ENCODE measurements at places on chromosomes 1 and 21.

- DNase-seq: no peak
Observed at GRCh38 chr1:204349602-204350001, 10.1 kb downstream of the PLEKHA6 start.

- peak; percentile 35 for DNase-seq
Observed at GRCh38 chr1:160006312-160006940, 25.4 kb downstream of the PIGM start.

GRCh38 chr21:35664683-35665082 is 395.6 kb downstream of the SETD4 start:
- DNase-seq: no peak

DNA sequence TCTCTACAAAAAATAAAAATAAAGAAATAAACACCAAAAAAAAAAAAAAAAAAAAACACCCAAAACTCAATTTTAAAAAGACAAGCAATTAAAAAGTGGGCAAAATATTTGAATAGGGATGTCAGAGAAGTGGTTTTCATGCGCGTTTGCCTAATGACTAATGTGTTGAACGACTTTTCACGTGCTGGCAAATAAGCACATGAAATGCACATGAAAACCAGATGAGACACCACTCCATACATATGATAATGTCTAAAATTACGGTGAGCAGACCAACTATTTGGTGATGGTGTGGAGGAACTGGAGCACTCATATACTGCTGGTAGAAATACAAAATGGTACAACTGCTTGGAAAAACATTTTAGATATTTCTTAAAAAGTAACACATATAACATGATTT is 39.4 kb upstream of the UHMK1 start:
- DNase-seq: peak; percentile 9

DNA sequence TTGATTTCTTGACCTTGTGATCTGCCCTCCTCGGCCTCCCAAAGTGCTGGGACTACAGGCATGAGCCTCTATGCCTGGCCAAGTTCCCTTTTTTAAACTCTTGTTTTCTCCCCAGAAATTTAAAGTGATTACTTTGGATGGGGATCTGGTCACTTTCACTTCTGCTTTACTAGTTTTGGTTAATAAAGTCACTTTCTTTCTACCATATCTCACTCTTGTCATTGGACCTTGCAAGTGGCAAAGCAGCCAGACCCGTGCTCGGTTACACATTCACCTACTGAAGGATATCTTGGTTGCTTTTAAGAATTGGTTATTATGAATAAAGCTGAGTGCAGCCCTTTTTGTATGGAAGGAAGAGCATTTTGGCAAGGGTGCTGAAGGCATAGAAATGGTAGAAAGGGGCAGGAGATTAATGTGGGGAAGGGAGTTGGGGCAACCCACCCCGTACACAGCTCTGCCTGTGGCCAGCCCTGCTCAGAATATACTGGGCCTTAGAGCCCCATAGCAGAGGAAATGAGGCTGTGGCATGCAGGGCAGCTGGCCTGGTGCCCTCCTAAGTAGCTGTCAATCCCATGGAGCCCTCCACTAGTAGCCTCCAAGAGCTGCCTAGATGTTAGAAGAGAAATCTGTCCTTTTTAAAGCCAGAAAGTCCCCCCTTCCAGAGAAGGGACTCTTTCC is 40.7 kb downstream of the CD2 start:
- DNase-seq: no peak

DNA sequence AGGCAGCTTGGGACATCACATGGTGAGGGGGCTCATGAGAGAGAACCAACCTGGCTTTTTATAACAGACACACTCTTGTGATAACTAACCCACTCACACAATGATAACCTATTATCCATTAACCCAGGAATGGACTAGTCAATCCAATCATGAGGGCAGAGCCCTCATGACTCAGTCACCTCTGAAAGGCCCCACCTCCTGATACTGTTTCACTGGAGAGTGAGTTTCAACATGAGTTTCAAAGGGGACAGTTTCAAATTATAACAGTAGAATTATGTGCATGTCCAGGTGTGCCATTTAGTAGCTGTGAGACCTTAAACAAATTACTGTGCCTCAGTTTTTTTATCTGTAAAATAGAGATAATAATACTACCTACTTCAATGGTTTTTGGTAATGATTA is 47.6 kb upstream of the PPP2R5A start:
- no peak for DNase-seq

- no peak for DNase-seq
Observed at GRCh38 chr1:87151500-87152421, 176.9 kb upstream of the LMO4 start.

GRCh38 chr1:237701534-237701933 is 189.2 kb downstream of the ZP4 start:
- no peak for DNase-seq

DNA sequence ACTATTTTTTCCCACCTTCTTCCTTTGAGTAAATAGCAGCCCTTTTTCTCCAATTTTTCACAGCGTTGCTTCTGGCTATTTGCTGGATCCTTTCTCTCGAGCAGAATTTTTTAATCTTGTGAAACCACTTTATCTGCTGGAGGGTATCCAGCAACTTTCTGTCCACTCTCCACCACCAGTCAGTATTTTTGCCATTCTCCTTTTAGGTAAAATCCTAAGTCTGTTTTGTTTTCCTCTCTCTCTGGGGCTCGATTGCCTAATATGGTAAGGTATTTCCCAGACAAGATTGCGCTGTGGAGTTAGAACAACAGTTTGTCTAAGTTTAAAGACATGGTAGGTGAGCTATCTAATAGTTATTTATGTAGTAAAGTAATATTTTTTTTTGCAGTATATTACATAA is 156.9 kb downstream of the PPP1R12B start:
- peak; percentile 42 for DNase-seq

DNA sequence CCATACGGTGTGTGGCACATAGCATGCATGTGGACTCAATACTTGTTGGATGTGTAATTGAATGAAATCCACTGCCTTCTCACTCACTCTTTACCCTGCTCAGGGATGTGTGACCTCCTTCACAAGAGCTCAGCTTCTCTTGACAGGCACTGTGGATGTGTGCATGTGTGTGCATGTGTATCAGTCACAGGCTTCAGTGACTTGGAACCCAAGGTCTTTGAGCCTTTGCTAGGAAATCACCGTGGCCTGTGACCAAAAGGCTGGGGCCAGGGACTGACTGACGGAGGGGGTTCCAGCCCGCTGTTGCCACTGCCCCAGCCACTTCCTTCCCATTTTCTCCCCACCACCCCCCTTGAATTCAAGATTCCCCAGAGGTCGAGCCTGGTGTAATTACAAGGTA is 144.4 kb upstream of the POU3F1 start:
- no peak for DNase-seq

- DNase-seq: no peak
Observed at GRCh38 chr1:40980068-40980452, 564 bp downstream of the CTPS1 start.

- DNase-seq: peak; percentile 38
Observed at GRCh38 chr1:223411309-223411708, 18.1 kb downstream of the CCDC185 start.

- no peak for DNase-seq
Observed at GRCh38 chr1:235105051-235106043, 23.3 kb downstream of the TOMM20 start.

GRCh38 chr1:10415211-10415930 is 14.9 kb upstream of the CENPS start:
- DNase-seq: no peak

- no peak for DNase-seq
Observed at GRCh38 chr21:41966041-41966833, 12.4 kb upstream of the C2CD2 start.

- no peak for DNase-seq
Observed at GRCh38 chr1:32393832-32394140, 455 bp downstream of the BSDC1 start.

GRCh38 chr21:42302076-42302650 is 13.0 kb downstream of the TFF3 start:
- no peak for DNase-seq

- DNase-seq: no peak
Observed at GRCh38 chr1:77687519-77687906, 5.1 kb upstream of the ZZZ3 start.

DNA sequence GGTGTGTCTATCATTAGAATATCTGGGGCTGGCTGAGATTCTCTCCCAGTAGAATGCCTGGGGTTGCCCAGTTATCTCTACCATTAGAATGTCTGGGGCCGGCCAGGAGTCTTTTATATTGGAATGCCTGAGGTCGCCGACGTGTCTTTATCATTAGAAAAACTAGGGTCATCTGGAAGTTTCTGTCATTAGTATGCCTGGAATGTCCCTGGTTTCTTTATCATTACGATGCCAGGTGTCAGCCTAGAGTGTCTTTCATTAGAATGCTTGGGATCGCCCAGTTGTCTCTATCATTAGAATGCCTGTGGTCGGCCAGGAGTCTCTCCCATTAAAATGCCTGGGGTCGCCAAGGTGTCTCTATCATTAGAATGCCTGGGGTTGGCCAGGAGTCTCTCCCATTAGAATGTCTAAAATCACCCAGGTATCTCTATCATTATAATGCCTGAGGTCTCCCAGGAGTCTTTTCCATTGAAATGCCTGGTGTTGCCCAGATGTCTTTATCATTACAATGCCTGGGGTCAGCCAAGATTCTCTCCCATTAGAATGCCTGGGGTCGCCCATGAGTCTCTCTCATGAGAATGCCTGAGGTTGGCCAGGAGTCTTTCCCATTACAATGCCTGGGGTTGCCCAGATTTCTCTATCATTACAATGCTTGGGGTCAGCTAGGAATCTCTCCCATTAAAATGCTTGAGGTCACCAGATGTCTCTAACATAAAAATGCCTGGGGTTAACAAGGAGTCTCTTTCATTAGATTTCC is 53.2 kb downstream of the RNF187 start:
- no peak for DNase-seq

- DNase-seq: no peak
Observed at GRCh38 chr1:174692313-174692712, 244.5 kb downstream of the GPR52 start.

DNA sequence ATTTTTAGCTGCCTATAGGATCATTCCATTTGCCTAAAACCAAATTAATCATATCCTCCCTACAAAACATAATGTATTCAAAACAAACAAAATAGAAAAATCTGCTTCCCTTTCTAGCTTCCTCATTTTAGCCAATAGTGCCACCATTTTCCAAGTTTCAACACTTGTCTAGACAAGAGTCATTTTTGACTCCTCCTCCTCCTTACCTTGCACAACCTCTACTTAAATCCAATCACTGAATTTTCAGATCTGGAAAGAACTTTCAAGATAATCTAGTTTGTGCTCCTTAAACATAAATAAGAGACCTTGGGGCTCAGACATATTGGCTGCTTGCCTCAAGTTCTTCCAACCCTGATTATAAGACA is 7.4 kb downstream of the STX6 start:
- no peak for DNase-seq

DNA sequence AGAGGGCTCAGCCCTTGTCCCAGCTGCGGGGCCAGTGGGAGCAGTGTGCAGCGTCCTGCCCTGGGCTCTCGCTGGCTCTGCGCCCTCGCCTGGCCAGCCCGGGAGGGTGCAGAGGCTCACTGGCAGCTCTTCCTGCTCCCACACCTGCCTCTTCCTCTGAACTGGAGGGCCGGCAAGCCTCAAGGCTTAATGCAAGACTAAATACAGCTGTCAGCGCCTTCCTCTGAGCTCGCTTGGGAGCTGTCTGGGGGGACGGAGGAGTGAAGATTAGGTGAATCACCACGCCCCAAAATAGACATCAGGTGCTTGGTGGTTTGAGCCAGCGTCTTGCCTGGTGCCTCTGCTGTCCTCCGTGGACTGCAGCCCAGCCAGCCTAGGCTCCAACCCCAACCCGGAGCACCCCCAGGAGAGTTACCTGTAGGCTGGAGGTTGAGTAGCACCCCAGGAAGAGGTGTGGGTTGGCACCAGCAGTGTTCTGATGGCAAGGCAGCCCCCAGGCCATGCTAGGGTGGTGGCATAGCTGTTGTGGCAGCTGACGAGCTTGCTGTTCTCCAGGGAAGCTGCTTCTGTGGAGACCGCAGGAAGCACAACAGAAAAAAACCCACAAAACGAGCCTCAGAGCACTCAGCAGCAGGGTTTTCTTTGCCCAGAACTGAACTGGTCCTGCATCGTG is 36.9 kb downstream of the UMODL1 start:
- no peak for DNase-seq

DNA sequence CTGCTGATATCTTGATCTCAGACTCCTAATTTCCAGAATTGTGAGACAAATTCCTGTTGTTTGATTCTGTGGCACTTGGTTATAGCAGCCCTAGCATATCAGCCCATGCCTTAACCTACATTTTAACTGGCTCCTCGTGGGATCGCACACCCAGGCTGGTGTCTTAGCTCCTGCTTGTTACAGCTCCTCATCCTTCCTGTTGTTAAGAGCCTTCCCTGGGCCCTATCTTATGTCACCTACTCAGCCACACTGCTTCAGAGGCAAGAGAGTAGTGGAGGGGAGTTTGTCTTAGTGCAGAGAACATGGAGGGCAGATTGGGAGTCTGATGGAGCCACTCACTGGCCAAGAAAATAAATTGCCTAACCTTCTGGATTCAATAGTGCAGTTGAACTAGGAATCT is 131.0 kb downstream of the ROR1 start:
- no peak for DNase-seq

DNA sequence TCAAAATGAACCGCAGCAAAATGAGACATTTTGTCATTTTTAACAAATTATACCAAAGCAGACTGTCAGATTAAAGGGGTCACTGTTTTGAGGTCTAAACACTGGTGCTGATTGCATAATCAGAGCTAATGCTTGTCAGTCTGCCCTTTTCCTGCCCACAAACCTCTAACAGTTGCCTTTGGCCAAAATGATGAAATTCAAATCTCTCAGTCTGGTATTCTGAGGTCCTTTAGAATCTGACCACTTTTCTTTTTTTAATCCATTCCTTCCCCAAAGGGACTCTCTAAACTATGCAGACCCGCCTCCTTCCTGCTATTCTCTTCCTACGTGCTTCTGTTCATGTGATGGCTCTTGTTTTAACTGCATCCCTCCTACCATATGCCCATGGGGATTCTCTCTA is 145.2 kb upstream of the SPATA6 start:
- DNase-seq: no peak

- DNase-seq: no peak
Observed at GRCh38 chr21:28100366-28100765, 892.3 kb downstream of the LTN1 start.

DNA sequence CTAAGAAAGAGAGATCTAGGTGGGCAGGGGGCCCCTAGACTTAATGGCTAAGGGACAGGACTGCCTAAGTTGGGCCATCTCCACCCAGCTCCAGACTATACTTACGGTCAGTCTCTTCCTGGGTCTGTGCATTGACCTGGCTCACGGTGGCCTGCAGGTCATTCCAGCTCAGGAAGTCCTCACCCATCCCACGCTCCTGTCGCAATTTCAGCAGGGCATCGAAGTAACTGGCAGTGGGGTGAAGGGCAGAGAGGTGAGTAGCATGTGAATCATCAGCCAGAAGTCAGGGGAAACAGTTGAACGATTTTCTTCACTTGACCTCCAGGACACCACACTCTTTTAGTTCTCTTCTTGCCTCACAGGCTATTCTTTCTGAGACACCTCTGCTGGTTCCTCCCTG is 20.5 kb downstream of the IQGAP3 start:
- no peak for DNase-seq

DNA sequence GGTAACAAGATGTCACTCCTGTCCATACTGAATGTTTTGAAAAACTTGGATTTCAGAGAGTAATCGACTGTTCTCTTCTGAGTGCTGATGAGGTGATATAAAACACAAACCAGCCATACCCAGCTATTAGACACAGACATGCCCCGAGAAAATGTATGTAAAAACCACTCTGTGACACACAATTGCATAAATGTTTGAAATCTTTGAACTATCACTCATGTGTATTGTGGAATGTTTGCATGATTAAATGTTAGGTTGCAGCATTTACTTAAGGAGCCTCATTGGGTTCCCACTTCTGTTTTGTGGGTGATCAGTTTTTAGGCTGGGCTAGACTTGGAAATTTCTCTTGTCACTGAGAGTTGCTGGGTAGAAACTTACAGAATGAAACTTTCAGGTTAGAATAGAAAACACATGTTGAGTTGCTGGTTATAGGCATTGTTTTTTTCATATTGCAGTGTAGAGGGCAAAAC is 270.4 kb upstream of the B3GALT2 start:
- DNase-seq: no peak

All from GM04504 (cell line).